ENCODE measurements at places on chromosomes 11 and 22.

- DNase-seq = no peak
These were observed 651 bp upstream of the FAM83F start for GRCh38 chr22:39994041-39994565.

DNA sequence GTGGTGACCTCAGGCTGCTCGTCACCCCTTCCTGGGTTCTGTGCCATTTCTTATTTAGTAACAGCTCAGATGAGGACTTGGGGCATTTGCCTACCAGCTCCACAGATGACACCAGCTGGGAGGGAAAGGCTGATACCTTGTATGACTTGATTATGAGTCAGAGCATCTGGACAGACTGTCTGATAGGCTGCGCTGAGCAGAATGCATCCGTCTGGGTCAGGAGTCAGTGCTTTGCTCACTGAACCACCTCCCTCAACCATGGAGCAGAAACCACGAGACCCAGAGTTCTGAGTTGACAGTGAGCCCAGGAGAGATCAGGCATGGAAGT, 6.8 kb downstream of the ST14 start:
- DNase-seq = peak; percentile 52

DNA sequence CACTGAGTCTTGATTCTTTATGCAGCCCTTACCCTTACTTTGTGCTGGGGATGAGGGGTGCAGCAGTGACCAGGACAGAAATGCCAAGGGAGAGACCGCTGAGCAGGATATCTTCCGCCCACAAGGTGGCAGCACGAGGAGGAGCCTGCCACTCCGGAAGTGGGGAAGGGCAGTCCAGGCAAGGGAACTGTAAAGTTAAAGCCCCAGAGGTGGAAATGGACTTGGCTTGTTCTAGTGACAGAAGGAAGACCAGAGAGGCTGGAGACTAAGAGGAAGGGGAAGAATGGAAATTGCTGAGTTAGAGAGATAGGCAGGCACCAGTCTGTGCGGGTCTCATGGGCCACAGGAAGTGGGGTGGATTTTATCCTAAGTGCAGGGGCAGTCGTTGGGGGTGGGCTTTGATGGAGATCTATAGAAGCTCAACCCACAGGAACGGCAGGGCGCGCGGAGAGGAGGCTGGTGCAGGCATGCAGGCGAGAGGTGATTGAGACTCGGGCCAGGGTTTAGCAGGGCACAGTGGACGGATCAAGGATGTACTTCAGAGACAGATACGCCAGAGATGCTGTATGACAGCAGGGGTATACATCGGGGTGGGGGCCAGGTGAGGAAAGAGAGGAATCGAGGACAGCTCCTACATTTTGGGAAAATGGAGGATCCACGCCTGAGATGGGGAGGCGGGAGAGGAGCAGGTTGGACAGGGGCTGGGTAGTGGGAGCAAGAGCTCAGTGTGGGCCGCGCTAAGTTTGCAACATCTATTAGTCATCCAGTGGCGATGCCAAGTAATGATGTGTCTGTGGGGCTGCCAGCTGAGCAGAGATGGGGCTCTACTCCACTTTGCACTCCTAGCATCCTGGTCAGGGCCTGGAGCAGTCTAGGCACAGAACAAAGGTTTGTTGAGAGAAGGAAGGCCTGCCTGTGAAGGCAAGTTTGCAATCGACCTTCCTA, 3.3 kb upstream of the GRK2 start:
- DNase-seq = peak; percentile 87

- DNase-seq = no peak
These were observed 20.6 kb upstream of the TLCD5 start for GRCh38 chr11:120304526-120304925.

- DNase-seq = peak; percentile 34
These were observed 460 bp downstream of the ZC3H12C start for GRCh38 chr11:110093407-110094297.

DNA sequence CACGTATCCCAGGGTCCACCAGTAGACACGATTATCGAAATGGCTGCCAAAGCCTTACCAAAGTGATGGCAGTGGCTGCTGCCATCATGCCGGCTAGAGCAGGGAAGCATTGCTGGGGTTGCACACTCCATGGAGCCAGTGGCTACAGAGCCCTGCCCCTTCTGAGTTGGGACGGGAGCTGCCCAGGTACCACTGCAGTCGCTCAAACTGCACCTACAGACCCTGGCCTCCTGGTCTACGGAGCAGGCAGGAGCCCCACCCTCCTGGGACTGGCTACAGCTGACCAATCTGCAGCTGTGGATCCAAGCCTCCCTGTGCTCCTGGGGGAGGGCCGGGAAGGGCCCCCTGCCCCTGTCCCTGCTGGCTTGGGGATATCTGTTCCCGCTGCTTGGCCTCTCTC, 111.4 kb downstream of the ATG16L2 start:
- DNase-seq = no peak

- DNase-seq = no peak
These were observed 361.7 kb downstream of the INSC start for GRCh38 chr11:15476371-15476917.

Measured in SHP77 (cell line).